Smooth muscle cell of the pulmonary artery (primary cell): ENCODE measurements at places on chromosomes 4 and X. TPM values are rescaled to one million over a fixed set of nuclear protein-coding genes. Genes with fewer than 3 reads are reported as not detected.

SAP30 gene
- 25.5 and 28.2 TPM in 2 replicates for total RNA-seq

GPC3 gene
- 0.56 and 19.5 TPM in 2 replicates for total RNA-seq

RNF212 gene
- 2.5 and 15.3 TPM in 2 replicates for total RNA-seq

NXF2B gene
- total RNA-seq, result not detected in 2 replicates

UGT2B7 gene
- total RNA-seq, result not detected in 2 replicates

EDNRA gene
- 9.3 and 17.1 TPM in 2 replicates for total RNA-seq

COL25A1 gene
- 0.33 and 0.91 TPM in 2 replicates for total RNA-seq

HSFX4 gene
- not detected in 2 replicates for total RNA-seq

PNMA6F gene
- total RNA-seq, result not detected in 2 replicates

ZDHHC9 gene
- total RNA-seq, result 30.3 and 41.4 TPM in 2 replicates

CABS1 gene
- not detected in 2 replicates for total RNA-seq

CXCL3 gene
- total RNA-seq, result 1.5 and 9.0 TPM in 2 replicates

C4orf36 gene
- total RNA-seq, result 0.20 and 0.33 TPM in 2 replicates

CT45A3 gene
- not detected in 2 replicates for total RNA-seq

TCP11X1 gene
- not detected in 2 replicates for total RNA-seq

TEX13D gene
- total RNA-seq, result not detected in 2 replicates

DCAF4L1 gene
- 0.13 TPM in 2 replicates for total RNA-seq

AADAT gene
- 2.5 and 2.8 TPM in 2 replicates for total RNA-seq

PNCK gene
- 0.72 and 3.1 TPM in 2 replicates for total RNA-seq

MAGEB17 gene
- not detected in 2 replicates for total RNA-seq

ARHGEF38 gene
- not detected in 2 replicates for total RNA-seq

SAGE1 gene
- total RNA-seq, result not detected in 2 replicates

HEPH gene
- total RNA-seq, result 102 and 139 TPM in 2 replicates

TREX2 gene
- total RNA-seq, result 1.7 and 1.9 TPM in 2 replicates

P2RY4 gene
- total RNA-seq, result 0.07 and 0.13 TPM in 2 replicates

GPR173 gene
- 2.9 and 5.5 TPM in 2 replicates for total RNA-seq
